Left kidney (tissue), 8 donors: ENCODE measurements at places on chromosomes 5 and 9.

- DNase-seq: no peak
Measured at GRCh38 chr9:116944714-116945534, 257.8 kb downstream of the TRIM32 start.

DNA sequence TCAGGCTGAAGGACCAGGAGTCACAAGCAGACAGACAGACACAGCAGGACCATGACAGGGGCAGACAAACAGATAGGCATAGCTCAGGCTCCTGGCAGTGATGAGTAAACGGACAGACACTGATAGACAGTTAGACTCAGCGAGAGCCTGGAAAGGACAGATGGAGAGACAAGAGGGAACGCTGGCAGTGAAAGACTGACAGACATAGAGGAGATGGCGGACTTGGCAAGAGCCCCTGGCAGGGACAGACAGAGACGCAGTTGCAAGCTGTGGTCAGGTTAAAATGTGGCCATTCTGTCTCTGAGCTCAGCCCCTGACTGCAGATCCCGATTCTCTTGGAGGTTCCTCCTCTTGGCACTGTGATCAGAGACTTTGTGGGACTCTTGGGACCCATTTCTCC, 13.6 kb downstream of the CSF2 start:
- no peak for DNase-seq

GRCh38 chr5:177601577-177602457, 1.9 kb downstream of the B4GALT7 start:
- no peak for DNase-seq

- no peak for DNase-seq
Measured at GRCh38 chr9:109181284-109181683, 14.2 kb upstream of the FRRS1L start.

GRCh38 chr9:107279086-107279485, 4.0 kb upstream of the RAD23B start:
- DNase-seq: no peak

GRCh38 chr5:56358703-56359681, 125.9 kb upstream of the ANKRD55 start:
- peak; percentile 89 for DNase-seq

DNA sequence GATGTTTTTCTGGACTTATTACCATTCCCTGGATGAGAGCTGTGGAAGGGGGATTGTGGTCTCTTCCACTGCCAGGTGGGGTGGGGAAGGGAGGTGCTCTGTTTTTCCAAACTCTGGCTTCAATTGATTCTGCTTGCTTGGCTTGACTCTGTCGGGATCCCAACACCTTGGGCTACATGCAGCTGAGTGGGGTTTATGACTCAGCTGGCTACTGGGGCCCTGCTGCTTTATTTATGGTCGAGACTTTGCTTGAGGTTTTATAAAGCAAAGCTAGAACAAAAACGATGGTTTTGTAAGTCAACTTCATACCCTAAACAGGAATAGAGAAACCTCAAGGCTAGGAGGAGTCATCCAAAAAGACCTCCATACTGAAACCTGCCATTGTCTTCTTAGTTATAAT, 76.3 kb downstream of the AOPEP start:
- DNase-seq: no peak

- DNase-seq: no peak
Measured at GRCh38 chr9:129580211-129580915, 40.5 kb downstream of the C9orf50 start.

DNA sequence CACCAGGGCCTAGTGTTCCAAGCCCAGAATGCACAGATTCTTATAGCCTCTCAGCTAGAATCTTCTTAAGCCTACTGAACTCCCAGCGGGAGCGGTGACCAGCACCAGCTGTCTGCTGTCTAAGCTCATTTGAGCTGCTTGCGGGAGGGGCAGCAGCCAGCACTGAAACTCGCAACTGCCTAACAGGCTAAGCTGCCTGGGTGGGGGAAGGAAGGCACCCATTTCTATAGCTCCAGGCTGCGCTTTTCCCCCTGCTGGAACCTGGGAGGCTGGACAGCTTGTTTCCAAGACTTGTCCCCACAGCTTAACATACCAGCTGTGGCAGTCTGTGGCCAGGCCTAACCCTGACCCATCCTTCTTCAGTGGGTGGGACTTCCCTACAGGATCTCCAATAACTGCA, 512.9 kb downstream of the EFNA5 start:
- no peak for DNase-seq

GRCh38 chr9:99736291-99736690, 85.4 kb upstream of the NR4A3 start:
- no peak for DNase-seq

DNA sequence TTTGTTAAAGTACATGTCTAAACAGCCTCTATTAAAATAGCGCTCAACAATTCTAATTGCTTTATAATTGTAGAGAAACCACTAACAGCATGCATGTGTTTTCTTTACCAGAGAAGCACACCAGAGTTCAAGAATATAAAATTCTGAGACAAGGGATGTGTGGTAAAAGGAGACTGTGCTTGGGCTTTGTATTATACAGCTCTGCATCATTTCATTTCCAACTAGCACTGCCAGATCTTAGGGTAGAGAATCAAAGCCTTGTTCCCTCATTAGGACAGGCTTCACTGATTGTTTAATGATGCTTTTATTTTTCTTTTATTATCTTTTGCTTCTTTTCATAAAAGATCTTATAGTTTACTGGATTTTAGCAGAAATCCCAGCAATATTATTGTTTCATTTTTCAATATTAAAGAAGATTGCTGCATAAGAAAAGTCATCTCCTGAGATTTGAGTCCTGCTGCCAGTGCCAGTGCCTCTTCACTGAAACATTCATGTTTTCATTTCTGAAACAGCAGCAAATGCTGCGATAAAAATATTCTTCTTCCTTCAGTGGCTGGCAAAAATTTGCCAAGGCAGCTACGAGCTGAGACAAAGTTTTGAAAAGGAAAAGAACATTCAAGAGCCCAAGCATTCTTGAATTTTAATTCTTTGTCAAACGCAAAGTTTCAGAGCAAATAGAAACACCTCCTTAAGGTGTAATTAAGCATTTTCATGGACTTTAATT, 491.0 kb upstream of the PIK3R1 start:
- DNase-seq: no peak

DNA sequence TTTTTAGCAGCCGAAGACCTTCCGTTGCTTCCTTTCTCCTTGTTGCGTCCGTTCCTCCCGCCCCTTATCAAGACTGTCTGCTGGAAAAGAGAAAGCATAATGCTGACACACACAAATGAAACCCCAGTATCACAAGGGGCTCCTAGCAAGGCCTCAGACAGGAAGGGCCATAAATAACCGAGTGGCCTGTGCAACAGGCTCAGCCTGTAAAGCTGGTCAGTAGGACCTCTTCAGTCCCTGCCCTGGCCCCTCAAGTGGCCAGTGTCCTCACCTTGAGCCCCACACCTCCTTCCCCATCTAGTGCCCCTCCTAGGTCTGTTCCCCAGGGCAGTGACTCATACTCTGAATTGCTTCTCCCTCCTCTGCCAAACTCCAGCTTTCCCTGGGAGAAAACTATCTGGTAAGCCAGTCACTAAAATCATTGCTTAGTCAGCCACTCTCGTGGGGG, 174.6 kb upstream of the IL12B start:
- no peak for DNase-seq

DNA sequence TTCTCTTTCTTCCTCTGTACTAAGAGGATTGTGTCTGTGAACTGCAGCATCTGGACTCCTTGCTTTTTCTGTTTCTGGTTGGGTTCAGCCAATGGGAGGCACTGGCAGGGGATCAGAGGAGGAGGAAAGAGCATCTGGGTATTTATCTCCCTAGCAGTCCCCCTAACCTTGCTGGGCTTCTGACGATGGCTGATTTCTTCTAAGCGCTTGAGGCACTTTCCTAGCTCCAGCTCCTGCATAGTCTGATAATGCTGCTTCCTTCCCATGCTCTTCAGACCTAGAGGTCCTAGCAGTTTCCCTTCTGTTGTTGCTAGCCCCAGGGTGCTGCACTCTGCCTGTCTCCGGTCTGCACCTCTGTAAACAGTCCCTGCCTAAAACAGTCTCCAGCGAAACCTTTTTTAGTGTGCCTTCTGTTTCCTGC, 225.1 kb downstream of the PDZD2 start:
- DNase-seq: no peak

DNA sequence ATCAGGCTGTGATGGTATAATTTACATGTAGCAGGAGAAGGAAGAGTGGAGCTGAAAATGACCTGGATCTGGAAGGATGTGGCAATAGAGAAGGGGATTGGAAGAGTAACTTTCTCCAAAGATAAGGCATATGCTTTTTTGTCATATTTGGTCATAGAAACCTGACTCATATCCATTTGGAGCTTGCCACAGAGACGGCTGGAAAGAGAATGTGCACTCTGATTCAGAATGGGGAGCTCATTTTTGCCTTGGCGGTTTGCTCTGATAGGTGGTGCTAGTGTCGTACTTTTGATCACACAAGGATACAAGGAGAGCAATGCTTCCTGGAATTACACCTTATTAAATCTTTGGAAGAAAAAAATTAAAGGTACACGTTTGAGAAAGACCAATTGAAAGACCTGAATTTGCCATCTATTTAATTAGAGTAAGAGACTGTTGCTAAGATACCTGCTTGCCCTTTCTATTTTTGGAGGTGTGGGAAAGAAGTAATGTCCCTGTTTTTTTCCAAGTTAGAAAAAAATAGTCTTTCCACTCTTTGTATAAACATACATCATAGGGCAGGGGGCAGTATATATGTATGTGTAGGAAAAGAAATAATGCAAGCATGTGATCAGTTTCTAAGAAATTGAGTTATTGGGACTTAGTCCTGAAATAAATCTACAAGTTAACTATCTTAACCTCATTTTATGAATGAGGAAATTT, 5.4 kb downstream of the LSM11 start:
- DNase-seq: no peak

GRCh38 chr5:11212706-11213105, 451.7 kb upstream of the DAP start:
- DNase-seq: no peak

DNA sequence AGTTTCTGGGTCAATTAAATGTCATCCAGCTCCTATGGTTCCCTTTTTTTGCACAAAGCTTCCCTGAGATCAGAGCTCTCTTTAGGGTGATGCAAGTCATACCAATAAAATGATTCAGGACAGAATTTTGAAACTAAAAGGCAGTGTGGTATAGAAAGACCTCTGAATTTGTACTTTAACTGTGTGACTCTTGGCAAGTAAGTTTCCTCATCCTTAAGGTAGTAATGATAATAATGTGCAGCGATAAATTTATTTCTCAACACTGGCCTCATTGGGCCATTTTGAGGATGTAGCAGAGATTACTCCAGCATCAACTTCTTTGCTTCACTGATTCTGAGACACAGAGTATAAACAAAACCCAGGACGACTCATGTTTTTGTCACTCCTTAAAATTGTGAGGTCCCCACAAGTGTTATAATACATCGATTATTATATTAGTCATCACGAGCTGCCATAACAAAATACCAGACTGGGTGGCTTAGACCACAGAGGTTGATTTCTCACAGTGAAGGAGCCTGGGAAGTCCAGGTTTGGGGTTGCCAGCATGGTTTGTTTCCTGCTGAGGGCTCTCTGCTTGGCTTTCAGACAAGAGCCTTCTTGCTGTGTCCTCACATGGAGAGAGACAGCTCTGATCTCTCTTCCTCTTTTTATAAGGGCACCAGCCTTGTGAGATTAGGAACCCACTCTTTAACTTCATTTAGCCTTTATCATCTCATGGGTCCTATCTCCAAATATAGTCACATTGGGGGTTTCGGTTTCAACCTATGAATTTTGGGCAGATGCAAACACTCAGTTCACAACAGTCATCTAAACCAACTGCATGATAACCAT, 293.0 kb downstream of the ZNF608 start:
- no peak for DNase-seq

- peak; percentile 44 for DNase-seq
Measured at GRCh38 chr5:138177941-138178515, 402 bp downstream of the BRD8 start.

DNA sequence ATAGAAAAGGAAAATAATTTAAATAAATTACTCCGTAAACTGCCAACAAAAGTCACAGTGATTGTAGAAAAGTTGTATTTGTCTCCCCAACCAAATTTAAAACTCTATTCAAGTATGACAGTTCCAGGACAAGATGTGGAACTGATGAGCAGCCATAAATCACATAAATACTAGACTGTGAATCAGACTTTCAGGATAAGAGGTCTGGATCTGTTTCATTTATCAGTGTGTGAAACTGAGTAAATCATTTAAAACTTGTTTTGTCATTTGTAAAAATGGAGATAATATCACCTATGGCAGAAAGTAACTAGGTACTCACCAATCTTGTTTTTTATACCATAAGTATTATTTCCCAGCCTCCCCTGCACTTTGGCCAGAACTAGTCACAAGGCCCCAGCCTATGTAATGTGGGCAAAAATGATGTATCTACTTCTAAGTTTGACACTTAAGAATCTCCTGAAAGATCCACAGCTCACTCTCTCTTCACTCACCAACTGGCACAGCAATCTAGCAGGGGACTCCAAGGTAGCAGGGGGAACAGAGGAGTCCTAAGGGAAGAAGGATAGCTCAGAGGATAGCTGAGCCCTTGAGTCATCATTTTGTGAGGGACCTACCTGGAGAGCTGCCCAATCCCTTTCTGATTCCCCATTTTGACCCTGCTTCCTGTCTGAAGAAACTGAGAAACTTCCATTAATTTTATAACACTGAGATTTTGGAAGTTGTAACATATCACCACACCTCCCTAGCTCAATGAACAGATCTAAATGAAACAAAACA, 31.6 kb downstream of the TMEM161B start:
- DNase-seq: no peak

DNA sequence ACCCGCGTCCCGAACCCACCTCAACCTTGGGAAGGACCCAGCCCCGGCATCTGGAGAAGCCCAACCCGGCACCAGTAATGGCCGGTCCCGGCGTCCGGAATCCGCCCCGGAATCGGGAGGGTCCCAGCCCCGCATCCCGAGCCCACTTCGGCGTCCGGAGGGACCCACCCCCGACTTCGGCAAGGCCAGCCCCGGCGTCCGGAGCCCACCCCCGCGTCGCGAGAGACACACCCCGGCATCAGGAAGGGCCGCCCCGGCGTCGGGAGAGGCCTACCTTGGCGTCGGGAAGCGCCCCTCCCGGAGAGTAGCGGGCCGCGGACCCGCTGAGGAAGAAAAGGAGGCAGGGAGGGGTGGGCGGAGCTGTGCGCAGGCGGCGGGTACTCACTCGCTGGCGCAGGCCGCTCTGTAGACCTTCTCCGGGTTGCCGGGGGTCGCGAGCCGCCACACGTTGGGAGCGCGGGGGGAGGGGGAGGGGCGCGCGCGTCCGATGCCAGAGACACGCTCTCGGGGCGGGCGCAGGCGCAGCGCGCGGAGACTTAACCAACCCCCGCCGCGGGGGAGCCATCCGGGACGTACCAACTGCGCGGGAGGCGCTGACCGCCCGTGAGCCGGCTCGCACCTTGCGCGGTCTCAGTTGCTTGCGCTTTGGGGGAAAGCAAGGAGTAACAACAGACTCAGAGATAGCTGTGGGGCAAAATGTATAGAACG, at the start of gene UIMC1:
TSS of gene UIMC1 (minus strand) at position 515 of the 708 bp plus-strand sequence. CDS start 24,164 bp downstream, outside the sequence.
- peak; percentile 93 for DNase-seq
